T-helper 22 cell (primary cell): ENCODE measurements at places on chromosomes 12 and 14.

DNA sequence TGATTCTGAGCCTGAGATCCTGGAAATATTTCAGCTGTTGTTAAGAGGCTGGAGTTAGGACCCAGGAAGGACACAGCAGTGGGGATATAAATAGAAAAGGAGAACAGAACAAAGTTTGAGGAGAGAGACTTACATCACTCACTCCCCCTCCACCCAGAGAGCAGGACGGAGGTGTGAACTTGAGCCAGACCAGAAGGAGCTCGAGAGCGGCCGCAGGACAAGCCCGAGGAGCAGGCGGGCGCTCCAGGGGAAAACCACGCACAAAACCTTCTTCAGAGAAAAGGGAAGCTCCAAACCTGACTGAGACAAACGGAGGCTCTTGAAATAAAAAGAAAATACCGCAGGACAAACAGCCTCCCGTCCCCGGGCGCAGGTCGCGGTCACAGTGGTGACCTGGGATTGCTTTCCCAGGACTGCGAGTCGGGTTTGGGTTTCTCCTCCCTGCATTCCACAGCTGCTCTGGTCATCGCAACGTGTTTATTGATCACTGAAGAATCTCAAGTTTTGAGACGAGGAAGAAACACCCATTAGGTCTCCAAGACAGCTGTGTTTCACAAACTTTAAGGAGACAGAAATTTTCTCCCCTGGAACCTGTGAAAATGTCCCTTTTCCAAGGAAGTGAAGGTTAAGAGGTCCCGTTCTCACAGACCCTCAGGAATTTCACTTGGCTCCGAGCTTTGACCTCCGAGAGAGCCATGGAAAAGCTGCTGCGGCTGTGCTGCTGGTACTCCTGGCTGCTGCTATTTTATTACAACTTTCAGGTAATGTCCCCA, at the start of gene ADGRD1:
Gene ADGRD1 (plus strand): TSS at position 137 of the 773 bp plus-strand sequence. CDS start 559 bp downstream, at position 696.
- DNase-seq: no peak

- no peak for DNase-seq
These were observed 5.6 kb downstream of the ZNF385A start for GRCh38 chr12:54378796-54379397.

DNA sequence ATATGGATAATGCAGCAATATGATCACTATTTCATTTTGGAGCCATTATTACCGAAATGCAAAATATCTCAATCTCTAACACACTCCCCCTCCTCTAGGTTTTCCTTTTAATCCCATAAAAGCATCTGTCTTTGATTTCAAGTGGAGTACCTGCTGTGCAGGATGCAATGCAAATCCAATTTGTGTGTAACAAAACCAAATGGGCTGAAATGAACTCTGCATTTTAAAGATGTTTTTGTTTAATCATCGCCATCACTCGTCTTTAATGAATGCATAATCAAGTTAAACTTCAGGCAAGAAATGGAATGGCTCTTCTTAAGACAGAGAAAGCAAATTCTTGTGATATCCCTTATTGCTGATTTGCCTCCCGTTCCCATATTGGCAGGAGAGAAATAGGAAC, 114.3 kb downstream of the SLC15A5 start:
- no peak for DNase-seq

GRCh38 chr14:60107477-60107876, 15.8 kb downstream of the PCNX4 start:
- no peak for DNase-seq

- DNase-seq: no peak
These were observed 47.9 kb downstream of the WDR20 start for GRCh38 chr14:102187568-102188001.

GRCh38 chr12:61798778-61799177, 461.4 kb upstream of the USP15 start:
- DNase-seq: no peak

- no peak for DNase-seq
These were observed 73.7 kb downstream of the BBS10 start for GRCh38 chr12:76274420-76275083.

DNA sequence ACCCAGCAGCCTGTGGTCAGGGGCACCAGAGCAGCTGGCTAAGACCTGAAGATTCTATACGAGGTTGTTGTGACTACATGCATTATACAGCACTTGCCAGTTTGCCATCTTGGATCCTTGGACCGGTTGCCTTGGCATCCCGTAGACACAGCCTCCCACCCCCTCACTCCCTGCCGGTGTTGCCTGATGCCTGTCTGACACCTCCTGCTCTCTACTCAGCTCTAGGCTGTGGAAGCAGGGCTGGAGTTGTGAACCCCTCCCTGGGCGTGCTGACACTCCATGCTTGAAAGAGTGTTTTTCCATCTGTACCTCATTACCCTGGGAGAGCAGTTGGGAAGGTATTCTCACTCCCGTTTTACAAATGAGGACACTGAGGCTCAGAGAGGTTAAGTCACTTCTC, 2.5 kb downstream of the CHGA start:
- no peak for DNase-seq

DNA sequence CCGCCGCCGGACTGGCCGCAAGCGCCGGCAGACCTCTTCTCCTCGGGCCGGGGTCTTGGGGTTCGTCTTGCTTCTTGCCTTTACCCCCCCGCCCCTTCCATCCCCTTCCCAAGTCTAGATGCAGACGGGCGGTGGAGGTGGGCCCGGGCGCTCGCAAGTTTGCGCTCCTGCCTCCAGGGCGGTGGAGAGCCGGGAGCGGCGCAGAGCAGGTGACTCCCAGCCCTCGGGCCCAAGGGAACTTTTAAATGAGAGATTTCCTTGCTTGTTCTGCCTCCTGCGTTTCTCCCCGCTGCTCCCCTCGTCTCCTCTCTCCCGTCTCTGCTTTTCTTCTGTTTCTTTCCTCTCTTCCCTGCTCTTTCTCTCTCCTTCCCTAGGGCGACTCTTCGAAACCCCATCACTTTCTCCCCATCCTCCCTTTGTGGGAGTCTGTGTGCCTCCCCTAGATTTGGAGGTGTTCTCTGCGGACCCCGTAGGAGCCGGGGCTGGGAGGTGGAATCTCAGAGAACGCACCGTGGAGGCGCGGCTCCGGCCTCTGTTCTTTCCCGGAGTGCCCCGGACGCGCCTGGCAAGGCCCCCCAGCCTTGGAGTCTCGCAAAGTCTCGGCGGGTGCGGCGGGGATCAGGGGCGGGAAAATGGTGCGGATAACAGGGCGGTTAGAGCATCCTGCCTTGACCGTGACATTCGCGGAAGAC, 114.7 kb upstream of the MYL2 start:
- no peak for DNase-seq

- DNase-seq: no peak
These were observed 4.2 kb downstream of the TAMALIN start for GRCh38 chr12:52010692-52011601.

- no peak for DNase-seq
These were observed 177.8 kb downstream of the GXYLT1 start for GRCh38 chr12:41966916-41967315.

DNA sequence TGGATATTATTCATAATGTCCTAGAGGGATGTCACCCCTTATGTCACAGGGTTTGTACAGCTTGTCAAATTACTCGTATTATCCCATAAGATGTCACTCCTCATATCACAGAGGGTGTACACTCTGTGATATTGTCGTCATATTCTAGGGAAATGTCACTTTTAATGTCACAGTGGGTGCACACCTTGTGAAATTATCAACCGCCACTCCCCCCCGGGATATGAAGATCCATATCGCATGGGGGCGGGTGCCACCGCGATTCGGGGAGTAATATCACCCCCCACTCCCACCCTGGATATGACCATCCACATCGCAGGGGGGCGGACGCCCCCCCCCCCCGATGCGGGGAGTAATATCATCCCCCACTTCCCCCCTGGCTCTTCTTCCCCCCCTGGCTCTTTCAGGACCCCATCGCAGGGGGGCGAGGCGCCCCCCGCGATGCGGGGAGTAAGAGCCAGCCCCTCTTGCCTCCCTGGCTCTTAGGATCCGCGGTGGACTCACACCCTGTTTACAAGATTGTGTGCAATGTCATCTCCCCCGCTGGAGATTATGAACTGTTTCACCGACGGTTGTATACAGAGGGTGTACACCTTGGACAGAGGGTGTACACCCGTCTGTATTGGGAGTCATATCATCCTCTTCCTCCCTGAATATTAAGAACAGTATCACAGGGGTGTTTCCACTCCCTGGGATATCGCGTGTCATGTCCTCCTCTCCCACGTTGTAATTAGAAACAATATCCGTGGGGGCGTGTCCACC, 92.8 kb downstream of the FRMD6 start:
- DNase-seq: no peak

DNA sequence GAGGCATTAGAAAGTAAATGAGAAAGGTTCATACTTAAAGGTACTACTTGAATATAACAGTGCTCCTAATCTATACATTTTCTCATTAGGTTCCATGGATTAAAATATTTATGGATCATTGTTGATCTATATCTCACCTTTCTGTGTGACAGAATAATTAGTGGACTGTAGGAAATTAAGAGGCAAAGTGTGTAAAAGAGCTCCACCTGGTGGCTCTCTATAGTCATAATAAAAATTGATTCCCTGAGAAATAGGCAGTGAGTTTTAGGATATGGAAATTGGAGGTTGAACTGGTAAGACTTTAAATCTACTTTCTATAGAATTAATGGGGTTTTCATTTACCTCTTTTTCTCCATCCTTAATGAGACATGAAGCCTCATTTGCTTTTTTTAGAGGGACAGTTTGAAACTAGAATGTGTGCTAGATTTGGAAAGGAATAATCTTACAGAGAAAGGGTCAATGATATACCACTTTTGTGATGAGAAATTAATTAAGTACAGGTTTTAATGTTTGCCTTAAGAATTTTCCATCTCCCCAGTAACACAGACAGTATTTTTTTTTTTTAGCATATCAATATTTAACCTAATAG, 11.8 kb upstream of the DERA start:
- no peak for DNase-seq

DNA sequence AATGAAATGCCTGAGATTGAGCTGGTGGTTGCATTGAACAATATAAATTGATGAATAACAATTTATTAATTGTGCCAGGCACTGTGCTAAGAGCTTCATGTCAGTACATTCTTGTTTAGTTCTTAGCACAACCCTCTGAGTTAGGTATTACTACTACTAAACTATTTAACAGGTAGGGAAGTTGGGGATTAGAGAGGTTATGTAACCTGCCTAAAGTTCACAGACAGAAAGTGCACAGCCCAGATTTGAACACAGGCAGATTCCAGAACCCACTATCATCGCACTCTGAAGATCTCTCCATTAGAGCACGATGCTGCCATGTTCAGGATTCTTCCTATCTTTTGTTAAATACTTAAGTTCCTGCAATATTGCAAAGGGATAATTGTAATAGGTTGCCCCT, 49.3 kb downstream of the ETV6 start:
- DNase-seq: no peak
